Stimulated activated CD4-positive, alpha-beta T cell treated with anti-CD3 and anti-CD28 coated beads, Interleukin-12 subunit alpha, Interleukin-12 subunit beta, amount 100 ng/mL, for 4 hours (primary cell): ENCODE measurements at places on chromosomes 5 and 9.

DNA sequence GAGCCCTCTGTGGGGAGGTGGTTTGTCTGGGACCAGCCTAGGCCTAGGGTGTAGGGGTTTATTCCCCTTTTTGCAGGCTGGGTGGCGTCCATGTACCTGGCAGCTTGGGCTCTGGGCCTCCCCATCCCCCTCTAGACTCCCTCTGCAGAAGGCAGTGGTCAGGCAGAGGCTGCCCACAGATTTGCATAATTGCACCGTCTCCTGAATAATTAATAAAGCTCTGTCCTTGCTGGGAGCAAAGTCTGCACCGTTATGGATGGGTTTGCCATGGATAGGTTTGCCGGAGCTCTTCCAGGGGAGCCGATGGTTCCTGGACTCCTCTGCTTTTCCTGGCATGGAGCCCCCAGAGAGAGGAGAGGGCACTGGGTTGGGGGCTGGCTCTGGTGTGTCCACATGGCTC is 60.4 kb downstream of the DAB2IP start:
- no peak for DNase-seq

GRCh38 chr5:38071831-38072694 is 186.3 kb upstream of the EGFLAM start:
- no peak for DNase-seq

- no peak for DNase-seq
Measured at GRCh38 chr5:34460496-34460895, 195.6 kb upstream of the RAI14 start.

DNA sequence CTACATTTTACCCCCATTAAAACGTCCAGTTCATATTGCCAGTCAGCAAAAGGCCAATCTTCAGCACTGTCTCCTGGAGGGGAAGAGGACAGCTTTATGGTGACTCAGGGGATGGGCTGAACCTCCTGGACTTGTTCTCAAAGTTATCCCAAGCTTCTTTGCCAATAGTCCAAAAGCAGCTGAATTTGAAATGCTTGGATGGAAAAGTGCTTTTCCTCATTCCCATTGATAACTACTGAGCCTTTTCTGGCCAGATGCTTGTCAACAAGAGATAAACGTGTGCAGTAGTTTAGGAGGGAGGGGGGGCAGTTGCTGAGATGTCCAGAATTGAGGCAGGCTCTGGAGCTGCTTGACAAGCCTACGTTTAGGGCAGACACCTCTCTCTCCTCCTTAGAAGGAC is 43.5 kb downstream of the MTX3 start:
- no peak for DNase-seq

- no peak for DNase-seq
Measured at GRCh38 chr5:104904561-104904960, 1342.0 kb upstream of the NUDT12 start.

DNA sequence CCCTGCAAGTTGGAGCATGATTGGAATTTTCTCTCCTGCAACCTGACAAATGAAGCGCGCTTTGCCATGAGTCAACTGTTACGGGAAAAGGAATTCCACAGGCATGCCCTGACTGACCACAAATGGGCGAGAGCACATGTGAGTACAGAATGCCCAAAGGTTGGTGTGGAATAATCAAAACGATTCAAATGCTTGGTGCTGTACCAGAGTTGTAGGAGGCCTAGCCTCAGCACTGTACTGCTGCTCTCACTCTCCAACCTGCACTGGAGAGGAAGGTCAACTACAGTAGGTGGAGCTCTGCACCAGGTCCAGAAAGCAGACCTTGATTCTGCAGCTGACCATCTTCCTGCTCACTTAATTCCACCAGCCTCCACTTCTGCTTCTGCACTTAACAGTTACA is 406.9 kb upstream of the ACTBL2 start:
- no peak for DNase-seq

DNA sequence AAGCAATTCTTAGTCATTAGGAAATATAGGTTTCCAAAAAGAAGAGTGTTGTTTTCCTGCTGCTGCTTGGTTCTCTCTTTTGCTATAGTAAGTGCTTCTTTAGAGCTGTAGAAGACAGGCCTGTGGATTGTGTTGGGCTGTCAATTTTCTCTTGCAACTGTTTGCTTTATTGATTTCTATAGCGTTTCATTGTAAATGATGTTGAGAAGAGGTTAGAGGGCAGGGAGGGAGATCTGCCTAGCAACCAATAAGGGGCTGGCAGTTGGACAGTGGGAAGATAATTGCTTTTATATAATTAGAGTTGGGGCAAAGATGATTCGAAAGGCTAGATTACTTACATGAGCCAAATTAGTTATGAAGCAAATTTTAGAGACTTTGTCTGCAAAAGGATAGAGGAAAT is 11.1 kb downstream of the UNC13B start:
- no peak for DNase-seq

DNA sequence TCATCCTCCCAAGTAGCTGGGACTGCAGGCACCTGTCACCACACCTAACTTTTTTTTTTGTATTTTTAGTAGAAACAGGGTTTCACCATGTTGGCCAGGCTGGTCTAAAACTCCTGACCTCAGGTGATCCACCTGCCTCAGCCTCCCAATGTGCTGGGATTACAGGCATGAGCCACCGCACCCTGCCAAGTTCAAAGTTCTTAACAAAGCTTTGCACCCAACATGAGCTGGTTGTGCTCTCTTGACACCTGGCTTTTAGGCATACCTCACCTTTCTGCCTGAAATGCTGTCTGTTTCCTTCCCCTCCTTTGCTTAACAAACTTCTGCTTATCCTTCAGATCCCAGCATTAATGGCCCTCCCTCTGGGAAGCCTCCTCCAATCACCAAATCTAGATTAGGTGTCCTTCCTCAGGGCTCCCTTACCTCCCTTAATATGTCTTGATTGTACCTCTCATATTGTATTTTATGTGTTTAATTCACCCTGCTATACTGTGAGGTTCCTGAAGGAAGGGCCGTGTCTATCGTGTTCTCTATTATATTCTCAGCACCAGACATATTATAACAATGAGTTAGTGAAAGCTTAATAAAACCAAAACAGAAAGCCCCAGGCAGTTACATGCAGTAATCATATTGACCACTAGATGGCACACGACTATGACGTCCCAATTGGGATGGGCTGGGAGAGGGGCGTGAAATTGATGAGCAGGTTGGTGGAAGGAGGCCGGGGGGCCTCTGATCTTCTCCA is 62.9 kb upstream of the PPARGC1B start:
- no peak for DNase-seq

DNA sequence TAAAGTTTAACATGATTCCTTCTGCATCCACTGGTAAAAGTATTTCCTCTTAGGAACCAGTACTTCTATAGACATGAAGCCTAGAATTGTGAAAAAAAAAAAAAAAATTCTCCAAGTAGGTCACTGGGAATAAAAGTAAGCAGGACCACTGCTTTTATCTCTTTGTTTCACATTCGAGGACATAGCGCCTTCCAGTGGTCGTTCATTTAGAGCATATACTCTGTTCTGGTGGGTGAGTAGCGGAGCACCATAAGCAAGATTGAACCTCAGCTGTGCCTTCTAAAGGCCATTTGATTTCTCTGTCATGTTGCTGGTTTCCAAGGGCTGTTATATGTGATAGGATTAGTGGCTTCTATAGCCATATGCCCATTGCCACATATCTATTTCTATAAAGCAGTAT is 393.1 kb downstream of the TMEM232 start:
- no peak for DNase-seq

DNA sequence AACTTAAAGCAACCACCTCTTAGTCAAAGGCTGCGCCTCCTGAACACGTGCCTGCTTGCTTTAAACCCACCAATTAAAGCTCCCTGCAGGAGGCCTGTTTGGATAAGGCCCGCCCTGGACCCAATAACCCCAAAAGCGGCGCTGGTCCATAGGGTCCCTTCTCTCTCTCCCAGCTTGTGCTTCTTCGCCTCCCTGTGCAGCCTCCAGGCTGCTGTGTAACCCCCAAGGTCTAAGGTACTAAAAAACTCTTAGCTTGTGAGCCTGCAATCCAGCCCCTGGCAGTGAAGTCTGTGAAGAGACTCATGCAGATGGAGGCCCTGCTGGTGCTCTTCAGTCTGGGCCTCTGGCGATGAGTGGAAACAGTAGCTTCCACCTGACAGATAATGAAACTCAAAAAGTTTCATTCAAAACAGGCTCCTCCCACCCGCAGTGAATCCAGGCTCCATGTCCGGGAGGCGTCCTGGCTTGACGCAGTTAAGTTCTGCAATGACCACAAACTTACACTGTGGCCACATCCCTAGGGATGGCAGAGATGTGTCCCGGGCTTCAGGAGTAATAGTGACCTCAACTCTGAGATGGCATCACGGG is 97.3 kb downstream of the PRRT1B start:
- DNase-seq, result peak; percentile 36

- DNase-seq, result no peak
Measured at GRCh38 chr5:130549884-130550561, 615.0 kb downstream of the HINT1 start.

DNA sequence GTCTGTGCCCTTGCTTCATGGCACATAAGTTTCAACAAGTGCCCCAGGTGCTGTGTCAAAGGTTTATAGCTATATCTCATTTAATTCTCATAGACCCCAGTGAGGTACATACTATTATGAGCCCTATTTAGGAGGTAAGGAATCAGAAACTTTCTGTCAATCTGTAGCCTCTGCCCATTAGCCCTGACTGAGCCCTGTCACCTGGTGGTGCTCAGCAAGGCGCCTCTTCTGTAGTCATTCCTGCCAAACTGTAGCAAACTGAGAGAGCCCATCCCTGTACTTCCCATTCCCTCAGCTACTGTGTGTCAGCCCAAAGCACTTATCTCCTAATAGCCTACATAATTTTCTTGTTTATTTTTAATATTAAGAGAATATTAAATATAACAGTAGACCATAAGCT is 46.5 kb upstream of the FOXI1 start:
- DNase-seq, result no peak

DNA sequence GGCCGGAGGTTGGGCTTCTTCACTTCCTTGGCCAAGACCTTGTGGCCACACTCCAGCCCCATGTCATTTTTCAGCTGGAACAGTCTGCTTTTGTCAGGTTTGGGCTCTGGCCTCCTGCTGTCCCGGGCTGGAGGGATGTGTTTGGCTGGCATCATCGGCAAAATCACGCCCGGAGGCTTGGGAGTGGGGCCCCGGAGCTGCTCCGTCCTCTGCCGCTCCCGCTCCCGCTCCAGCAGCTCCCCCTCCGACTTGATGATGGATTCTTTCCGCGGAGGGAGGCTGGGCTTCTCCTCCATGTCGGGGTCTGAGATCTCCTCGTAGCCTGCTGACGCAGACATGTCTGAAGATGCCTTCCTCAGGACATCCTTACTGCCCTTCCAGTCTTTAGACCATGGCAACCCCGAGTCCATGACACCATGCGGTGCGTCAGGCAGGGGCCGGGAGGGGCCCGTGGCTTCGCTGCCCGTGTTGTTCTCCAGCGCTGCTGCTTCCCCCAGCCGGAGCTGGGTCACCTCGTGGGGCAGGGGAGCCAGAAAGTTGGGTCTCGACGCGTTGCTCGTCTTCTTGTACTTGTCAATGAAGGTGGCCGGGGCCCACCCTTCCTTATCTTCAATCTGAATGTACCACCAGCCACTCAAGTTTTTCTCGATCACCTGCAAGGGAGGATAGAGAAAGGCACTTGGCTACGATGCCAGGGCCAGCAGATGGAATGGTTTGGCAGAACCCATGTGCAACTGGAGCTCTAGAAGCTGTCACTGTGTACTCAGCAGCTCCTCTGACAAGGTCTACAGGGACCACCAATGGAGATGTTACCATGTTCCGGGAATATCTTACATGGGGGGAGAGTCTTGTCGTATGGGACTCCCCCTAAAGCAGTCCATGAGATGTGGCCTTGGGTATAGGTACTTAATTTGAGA is 56.0 kb upstream of the UBTD2 start:
- DNase-seq, result no peak

- DNase-seq, result no peak
Measured at GRCh38 chr9:37390759-37391158, 31.7 kb upstream of the GRHPR start.

DNA sequence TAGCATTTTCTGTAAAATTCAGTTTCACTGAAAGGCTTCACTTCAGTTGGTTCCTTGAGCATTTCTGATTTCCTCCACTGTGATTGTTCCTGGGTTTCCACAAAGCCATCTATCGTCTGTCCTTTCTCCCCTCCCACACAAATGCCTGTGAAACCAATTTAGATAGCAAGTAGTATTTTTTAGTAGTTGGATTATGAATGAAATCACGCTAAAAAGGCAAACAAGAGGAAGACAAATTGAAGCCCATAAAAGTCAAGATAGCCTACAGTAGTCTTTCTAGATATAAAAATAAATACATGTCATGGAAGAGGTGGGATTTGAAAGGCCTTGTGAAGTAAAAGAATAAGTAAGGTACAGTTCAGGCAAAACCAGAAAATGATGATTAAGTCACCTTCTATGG is 162.8 kb downstream of the ADAMTSL1 start:
- no peak for DNase-seq

DNA sequence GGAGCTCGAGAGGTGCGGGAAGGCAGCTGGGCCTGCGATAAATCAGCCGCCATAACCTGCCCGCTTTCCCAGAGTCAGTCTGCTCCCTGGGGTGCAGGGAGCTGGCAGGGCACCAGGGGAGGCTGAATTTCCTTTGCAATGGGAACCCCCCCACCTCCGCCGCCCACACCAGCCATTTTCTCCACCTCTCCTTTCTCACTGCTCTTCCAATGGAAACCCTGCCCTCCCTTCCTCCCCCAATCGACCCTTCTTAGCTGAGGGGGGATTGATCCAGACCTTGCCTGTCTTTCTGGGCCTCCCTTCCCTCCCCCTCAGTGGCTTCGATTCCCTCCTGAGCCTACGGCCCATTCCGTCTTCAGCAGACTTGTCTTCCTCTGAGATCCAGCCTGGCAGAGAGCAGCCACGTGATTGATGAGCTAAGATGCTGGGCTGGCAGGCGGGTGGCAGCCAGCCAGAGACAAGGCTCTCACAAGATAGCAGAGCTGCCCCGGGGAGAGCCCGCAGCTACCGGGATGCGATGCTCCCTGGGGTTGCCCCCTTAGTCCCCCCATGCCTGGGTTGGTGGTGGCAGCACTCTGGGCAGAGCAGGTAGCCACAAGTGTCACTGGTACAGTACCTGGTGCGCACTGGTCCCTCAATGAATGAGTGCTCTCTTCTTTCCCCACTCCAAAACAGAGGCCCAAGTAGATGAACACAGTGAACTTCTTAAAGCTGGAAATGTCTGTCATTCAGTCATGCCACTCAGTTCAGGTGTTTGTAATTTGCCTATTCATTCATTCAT is 53.7 kb upstream of the FABP6 start:
- no peak for DNase-seq

DNA sequence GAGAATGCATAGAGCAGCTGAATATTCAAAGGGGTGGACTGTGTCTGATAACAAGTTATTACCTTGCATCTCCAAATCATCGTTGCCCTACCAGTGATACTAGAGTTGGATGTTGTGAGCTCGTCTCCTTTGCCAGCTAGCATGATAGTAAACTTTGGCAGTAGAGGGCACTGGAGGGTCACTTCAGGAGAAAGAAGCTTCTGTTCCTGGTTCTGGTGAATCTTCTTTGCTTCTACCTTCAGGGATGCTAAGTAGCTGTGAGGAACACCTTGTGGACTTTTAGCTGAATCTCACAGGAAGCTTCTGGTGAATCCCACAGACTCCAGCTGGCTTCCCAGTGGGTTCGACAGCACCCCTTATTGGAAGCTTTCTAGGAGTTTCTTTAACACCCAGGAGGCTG is 626.6 kb upstream of the SGCD start:
- DNase-seq, result no peak

- no peak for DNase-seq
Measured at GRCh38 chr9:22625540-22625939, 178.9 kb downstream of the DMRTA1 start.

- no peak for DNase-seq
Measured at GRCh38 chr5:121748686-121749085, 103.0 kb upstream of the FTMT start.

- no peak for DNase-seq
Measured at GRCh38 chr9:14307989-14308852, 5.7 kb downstream of the NFIB start.

- DNase-seq, result no peak
Measured at GRCh38 chr5:88734191-88734640, 148.8 kb downstream of the MEF2C start.
